ENCODE measurements at places on chromosomes 1 and 21.

DNA sequence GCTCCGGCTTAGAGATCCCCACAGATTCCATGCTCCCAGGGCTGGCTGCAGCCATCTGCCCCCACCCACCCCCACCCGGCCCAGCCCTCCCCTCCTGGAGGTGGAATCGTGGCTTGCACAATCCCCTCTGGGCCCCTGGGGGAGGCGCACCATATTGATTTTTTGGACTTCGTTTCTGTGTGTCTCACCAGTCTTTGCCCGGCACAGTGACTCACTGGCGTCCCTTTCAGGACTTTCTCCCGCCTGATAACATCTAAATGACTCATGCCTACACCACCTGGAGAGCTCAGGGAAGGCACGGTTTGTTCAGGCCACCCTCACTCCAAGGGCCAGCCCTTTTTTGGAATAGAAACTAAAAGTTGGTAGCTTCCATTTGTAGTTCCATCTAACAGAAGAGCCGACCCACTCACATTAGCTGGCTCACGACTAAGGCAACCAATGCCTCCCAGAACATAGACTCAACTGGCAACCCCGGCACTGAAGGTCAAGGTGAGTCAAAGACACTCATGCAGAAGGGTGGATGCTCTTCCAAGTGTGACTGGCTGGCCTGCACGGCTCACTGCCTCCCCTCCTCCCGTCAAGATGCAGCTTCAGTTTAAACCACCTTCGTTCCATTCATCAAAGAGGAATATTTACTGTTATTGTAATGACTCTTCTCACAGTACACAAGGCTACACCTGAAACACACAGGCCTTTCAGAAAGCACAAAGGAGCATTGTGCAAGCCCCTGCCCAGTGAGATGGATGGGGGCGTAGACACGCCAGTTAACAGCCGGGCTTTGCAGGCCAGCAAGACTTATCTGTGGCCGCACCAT, 18.1 kb upstream of the ETS2 start:
- no peak for DNase-seq

DNA sequence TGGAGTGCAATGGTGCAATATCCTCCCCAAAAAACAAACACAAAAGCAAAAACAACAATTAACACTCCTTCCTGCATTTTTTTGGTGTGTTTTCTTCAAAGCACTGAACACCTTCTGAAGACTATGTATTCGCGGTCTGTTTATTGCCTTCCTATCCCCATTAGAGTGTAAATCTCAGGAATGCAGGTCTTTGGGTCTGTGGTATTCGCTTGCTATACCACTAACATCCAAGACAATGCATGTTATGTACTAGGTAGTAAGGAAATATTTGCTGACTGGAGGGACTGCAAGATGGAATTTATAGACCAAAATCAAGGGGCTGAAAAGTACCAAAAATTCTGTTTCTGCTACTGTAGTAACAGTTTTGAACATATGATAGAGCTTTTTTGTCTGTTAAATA, 299.4 kb downstream of the RYR2 start:
- no peak for DNase-seq

GRCh38 chr1:107535091-107535490, 394.3 kb downstream of the NTNG1 start:
- no peak for DNase-seq

- DNase-seq, result no peak
Observed at GRCh38 chr1:151132335-151133017, 14.0 kb downstream of the SEMA6C start.

DNA sequence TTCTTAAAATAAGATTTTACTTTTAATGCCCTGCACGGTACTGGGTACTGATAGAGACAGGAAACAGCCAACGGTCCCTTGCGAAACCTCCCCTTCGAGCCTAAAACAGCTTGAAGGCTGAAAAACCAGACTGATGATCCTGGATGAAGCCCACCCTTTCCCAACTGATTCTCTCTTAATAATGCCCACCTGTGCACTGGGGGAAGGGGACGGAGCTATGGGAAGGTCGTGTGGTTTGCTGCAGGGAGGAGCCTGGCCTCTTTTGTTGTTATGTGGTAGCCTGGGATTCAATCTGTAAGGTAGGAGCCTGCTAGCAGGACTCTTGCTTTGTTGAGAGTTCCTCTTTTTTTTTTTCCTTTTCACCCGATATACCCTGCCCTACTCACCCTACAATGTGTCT, 25.6 kb downstream of the SAMSN1 start:
- no peak for DNase-seq

GRCh38 chr1:154328318-154329151, 3.2 kb downstream of the ATP8B2 start:
- DNase-seq, result peak; percentile 93

DNA sequence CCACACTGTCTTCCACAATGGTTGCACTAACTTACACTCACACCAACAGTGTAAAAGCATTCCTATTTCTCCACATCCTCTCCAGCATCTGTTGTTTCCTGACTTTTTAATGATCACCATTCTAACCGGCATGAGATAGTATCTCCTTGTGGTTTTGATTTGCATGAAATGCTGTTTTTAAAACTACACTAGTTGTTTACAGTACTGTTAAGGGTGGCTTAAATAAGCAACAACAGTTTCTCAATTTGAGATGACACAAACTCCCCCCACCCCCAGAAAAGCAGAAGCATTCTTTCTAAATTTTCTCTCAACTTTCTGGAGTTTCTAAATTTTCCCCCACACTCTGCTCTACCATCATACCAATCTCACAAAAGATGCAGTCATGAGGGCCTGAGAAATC, 7.1 kb upstream of the SLAMF7 start:
- no peak for DNase-seq

GRCh38 chr1:60936163-60936562, 146.2 kb upstream of the NFIA start:
- no peak for DNase-seq

- no peak for DNase-seq
Observed at GRCh38 chr1:215970406-215970805, 403.3 kb downstream of the KCTD3 start.

- DNase-seq, result no peak
Observed at GRCh38 chr1:247357781-247358211, 26.1 kb upstream of the ZNF496 start.

DNA sequence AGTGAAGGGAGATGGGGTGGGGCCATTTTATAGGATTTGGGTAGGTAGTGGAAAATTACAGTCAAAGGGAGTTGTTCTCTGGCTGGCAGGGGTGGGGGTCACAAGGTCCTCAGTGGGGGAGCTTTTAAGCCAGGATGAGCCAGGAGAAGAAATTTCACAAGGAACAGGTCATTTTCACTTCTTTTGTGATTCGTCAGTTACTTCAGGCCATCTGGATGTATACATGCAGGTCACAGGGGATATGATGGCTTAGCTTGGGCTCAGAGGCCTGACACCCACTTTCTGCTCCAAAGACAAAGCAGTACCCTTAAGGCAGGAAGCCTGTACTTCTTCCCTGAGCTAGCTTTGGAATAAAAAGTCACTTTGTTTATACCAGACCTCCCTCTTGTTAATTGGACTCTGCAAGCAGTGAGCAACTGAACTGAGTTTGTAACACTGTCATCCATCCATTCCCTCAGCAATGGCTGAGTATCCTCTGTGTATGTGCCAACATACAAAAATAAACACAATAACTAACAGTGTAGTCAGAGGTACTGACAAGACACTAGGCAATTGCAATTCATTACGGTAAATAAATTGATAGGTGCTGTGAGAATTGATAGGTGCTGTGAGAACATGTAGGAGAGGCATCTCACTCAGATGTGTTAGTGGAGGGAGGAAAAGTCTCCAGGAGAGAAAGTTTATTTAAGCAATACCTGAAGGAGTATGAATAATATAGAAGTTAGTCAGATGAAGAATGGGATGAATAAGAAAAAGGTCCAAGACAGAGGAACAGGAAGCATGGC, 14.7 kb upstream of the RGS2 start:
- no peak for DNase-seq

DNA sequence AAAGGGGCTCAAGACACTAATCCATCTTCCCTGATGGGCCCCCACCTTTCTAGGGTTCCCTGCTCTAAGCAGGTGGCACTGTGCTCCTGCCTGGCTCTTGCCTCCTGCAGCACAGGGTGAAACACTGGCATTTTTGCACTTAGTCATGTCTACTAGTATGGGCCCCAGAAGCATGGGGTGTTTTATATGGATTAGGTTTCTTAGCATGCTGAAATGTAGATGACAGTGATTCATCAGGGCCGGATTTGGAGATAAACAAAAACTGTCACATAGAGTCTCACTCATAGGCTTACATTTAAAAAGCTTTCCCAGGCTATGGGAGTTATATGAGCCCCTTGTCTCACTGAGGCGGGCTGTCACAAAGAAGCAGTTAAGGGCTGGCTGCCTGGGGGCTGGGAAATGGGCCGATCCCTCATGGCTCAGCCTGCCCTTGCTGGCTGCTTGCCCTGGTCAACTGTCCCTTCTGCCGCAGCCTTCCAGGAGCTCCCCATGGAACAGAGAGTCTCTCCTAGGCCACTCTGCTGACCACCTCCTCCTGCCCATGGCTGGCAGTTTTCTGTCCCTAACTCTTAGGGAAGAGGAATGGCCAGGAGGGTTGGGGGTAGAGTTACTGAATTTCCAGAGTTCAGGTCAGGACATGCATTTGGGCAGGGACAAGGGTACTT, 6.5 kb downstream of the GALNT2 start:
- DNase-seq, result no peak

- DNase-seq, result peak; percentile 86
Observed at GRCh38 chr1:111275079-111275478, 15.6 kb upstream of the CHIA start.

DNA sequence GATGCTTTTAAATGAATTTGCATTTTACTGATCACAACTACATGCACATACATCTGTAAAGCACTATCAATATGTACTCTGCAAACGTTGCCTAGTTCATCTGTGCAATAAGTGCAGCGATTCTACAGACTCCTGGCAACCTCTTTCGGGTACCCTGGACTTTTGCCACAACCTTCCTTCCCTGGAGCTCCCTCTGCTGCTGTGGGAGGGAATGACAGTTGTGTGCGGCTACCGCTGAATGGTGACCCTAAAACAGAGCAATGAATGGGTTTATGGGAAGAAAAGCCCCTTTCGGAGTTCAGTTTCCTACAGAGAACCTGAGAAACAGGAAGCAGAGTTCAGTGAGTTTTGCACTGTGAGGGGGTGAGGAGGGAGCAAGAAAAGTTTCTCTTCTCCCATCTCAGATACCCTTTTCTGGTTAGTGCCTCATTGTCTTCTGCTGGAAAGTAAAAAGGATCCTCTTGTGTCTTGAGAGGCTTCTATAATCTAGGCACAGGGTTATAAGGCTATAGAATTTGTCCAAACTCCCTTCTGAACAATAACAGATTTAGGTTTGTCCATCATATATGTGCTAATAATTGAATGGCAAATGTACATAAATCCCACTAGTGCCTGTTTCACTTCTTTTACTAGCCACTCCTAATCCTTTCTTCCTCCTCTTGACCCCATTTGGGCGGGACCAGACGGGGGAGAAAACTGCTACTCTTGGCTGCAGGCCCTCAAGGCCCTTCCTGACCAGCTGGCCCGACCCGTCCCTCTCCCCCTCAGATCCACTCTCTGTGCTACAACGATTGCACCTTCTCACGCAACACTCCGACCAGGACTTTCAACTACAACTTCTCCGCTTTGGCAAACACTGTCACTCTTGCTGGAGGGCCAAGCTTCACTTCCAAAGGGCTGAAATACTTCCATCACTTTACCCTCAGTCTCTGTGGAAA, 19.8 kb upstream of the SARS1 start:
- no peak for DNase-seq

DNA sequence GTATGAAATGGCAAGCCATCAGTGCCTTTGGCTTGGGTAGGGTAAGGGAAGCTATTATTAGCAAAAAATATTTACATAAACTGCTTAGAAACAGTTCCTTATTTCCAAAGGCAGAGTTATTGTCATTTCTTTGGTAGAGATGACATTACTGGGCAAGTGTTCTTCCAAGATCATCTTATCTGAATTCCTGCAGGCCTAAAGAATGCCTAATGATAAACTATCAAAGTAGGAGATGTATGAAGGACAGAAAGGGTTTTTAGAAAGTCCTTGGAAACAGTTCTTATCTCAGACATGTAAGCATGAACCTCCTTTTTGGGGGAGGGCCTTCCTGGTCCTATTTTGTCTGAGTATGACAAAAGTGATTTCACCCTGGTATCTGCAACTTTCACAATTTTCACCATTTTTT, 5.1 kb upstream of the FRRS1 start:
- DNase-seq, result no peak

- DNase-seq, result no peak
Observed at GRCh38 chr1:25804244-25804963, 4.4 kb downstream of the SELENON start.

DNA sequence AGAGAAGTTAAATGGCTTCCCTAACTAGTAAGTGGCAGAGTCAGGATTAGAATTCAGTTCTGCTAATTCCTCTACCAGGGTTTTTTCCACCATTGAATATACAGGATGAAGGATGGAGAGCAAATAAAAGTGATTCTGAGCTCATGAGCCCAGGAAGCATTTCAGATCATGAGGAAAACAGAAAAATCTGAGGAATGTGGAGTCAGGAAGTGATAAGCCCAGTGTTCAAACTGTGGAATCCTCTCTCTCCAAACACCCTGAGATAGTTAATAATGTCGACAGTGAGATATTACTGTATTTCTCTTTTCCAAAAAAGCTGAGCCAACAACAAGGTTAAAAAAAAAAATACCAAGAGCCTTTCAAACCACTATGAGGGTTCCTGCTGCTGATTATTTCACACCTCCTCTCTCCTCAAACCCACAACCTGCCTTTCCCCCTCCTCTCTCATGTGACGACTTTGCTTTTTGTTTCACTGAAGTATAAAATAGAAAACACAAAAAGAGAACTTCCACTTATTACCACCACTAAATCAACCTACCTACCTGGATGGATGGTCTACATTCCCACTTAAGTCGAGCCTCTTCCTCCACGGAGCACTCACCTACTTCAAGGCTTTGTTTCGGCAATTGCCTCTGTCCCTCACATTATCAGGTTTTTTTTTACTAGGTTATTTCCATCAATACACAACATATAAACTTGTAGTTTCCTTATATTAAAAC, 8.9 kb downstream of the SLAMF1 start:
- no peak for DNase-seq

- DNase-seq, result peak; percentile 48
Observed at GRCh38 chr21:42575111-42575510, 61.5 kb downstream of the SLC37A1 start.

GRCh38 chr21:32246571-32247140, 32.2 kb downstream of the MIS18A start:
- DNase-seq, result no peak

GRCh38 chr21:45074818-45075595, 627 bp downstream of the ADARB1 start:
- DNase-seq, result no peak

GRCh38 chr1:36253161-36253862, 29.1 kb downstream of the THRAP3 start:
- no peak for DNase-seq

DNA sequence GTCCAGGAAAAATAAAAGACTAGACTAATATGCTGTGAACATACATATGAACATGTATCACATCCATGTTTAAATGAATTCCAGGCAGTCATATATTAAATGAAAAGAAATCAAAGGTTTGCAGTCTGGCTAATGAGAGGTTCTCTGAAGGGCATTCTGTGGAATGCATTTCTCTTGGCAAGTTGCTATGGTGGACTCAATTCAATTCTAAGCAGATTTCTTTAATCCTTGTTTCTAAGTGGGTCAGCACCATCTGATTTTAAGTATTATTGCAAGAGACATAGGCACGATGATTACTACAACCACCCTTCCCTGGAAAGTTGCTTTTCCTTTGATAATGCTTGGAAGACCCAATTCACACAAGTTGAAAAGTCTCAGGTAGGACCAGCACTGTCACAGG, 23.9 kb upstream of the ABCA4 start:
- no peak for DNase-seq
